ENCODE measurements at places on chromosomes 4 and X.

DNA sequence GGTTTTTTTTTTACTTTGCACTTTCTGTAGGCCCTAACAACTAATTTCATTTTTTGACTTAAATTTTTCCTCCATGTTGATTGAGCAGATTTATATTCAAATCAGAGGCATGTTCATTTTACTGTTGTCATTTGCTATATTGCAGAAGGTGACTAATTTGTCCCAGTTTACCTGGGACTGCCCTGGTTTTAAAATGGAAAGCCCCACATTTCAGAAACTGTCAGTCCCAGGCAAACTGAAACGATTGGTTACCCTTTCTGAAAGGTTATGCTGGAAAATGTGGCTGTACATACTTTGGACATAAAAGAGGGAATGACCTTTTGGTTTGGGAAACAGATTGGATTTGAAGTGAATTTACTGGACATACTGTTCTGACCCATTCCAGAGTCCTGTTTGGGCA is 160.0 kb downstream of the SPCS3 start:
- DNase-seq, result no peak

DNA sequence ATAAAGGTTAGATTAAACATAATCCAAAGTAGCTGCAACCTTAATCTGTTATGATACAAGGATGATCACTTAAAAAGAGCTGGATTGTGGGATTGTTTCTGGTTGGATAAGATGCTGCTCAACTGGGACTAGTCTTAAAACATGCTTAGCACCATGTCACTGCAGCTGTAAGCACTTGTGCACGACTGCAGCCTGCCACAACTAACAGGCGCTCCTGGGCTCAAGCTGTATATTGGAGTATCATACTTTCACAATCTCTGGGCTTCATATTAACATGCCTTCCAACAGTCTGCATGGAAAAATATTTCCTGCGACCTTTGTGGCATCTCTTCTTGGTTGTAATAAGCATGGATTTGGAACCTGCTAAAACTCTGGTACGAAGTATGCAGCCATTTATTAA is 493.0 kb upstream of the PITX2 start:
- no peak for DNase-seq

DNA sequence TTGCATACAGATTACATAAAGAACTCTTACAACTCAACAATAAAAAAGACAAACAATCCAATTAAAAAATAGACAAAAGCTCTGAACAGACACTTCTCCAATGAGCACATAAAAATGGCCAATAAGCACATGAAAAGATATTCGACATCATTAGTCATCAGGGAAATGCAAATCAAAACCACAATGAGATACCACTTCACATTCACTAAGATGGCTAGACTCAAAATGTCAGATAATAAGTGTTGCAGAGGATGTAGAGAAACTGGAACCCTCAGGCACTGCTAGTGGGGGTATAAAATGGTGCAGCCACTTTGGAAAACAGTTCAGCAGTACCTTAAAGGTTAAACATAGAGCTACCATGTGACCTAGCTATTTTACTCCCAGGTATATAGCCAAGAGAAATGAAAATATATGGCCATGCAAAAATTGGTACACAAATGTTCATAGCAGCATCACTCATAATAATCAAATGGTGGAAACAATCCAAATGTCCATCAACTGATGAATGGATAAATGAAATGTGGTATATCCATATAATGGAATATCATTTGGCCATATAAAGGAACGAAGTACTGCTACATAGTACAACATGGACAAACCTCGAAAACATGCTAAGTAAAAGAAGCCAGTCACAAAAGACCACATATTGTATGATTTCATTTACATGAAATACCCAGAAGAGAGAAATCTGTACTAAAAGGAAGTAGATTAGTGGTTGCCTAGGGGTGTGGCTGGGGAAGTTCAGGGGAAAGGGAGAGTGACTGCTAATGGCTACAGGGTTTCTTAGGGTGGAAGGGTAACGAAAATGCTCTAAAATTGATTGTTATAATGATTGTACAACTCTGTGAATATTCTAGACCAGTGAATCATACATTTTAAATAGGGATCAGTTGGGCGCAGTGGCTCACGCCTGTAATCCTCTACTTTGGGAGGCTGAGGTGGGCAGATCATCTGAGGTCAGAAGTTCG is 29.4 kb downstream of the SASH3 start:
- no peak for DNase-seq

DNA sequence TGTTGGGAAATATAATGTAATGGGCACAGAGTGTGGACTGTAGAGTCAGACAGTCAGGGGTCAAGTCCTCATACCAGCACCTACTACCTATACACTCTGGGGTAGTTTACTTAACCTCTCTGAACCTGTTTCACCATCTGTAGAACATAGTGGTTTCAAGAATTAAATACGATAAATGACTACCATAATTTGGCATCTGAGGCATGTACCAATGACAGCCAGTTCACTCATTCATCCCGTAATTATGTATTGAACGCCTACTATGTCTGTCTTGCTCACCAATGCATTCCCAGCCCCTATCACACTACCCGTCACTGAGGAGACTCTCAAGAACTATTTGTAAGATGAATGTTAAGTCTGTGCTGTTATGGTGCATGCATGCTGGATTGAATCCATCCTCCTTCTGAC is 2.0 kb upstream of the FGB start:
- DNase-seq, result no peak

DNA sequence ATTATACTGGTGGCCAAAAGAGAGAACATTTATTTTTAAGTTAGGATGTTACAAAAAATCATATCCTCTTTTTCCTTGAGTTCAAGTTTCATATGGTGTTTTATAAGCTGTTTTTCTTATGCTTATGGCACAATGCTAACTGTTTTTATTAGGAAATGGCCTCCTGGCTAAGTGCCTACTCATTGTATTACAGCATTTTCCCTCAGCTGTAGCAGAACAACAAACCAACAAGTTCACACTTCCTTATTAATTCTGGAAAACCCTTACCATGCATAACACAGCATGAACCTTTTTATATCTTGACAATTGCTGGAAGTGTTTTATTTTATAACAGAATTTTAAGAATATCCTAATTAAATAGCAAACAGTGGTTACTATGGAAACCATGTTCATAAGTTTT is 165.8 kb downstream of the GASK1B start:
- DNase-seq, result no peak

- DNase-seq, result no peak
These were observed 37.8 kb downstream of the TRMT44 start for GRCh38 chr4:8478371-8478770.

GRCh38 chr4:153408932-153409331 is 57.2 kb upstream of the TMEM131L start:
- DNase-seq, result no peak

- no peak for DNase-seq
These were observed 12.2 kb upstream of the MCF2 start for GRCh38 chrX:139720136-139720535.

DNA sequence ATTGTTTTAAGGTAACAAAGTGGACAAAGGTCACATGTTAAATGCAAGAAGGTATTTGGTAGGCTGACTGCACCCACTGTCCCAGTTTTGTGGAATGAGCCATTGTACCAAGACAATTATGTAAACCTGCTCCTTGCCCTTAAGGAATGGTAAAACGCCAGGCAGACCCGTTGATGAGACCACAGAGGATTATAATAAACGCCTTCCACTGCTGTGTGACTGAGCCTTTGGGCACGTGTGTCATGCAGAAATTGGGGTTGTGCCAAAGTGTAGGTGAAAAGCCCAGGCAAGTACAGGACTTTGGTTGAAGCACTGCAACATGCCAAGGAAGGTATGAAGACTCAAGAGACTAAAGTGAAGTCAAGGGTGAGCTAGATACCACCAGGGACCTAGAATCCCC is 59.7 kb downstream of the LRRC66 start:
- no peak for DNase-seq

GRCh38 chr4:177313263-177313662 is 3.6 kb downstream of the NEIL3 start:
- DNase-seq, result no peak

DNA sequence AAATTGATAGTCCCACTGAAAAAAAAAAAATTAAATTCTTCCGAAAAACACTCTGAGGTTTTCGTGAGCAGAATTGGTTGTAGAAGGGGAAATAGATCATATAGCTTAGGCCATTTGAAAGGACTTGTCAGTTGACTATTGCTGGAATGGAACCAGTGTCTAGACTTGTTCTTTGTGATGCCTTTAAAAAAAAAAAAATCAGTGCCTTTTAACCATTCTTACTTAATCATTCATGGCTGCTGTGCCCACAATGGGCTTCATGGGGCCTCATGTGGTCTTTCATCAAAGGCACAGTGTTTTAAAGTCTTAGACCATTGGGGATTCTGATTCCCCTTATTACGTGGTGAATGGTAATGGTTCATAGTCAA is 139.3 kb downstream of the AFF1 start:
- no peak for DNase-seq

DNA sequence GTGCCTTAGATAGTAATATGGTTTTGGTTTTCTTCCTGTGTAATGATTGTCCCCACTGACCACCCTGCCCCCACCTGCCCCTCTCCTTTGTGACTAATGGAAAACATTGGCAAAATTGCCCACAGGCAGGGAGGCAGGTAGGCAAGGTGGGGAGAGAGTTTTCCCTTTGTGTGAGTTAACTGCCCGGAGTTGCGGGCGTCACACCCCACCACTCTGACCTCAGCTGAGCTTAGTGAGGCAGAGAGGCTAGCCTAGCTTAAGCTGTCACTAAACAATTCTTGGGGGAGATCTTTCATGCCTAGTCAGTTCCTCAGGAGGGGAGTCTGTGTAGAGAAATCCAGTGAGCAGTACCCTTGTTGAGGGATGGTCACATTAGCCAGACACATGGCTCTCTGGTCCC is 245.3 kb downstream of the BCOR start:
- no peak for DNase-seq

DNA sequence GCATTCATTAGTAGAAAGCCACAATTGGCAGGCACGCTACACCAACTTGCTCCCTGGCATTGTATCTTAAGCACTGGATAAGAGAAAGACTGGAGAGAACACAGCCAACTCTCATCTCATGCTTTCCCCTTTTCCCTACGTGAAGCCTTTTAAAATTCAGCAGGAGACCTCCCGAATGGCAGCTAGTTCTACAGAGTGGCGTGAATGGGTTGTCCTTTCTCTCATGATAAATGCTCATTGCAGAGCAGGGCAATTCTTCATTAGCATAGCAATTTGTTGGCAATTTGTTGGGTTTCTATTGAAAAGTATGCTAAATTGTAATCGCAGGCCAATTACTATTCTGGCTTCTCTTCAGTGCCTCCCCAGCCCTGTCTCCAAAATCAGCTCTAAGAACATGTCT is 48.0 kb downstream of the SEPTIN11 start:
- DNase-seq, result no peak

- DNase-seq, result no peak
These were observed 156.2 kb upstream of the PPP1R2C start for GRCh38 chrX:42934020-42934726.

- DNase-seq, result no peak
These were observed 3.9 kb downstream of the SERTM2 start for GRCh38 chrX:111515298-111515697.

DNA sequence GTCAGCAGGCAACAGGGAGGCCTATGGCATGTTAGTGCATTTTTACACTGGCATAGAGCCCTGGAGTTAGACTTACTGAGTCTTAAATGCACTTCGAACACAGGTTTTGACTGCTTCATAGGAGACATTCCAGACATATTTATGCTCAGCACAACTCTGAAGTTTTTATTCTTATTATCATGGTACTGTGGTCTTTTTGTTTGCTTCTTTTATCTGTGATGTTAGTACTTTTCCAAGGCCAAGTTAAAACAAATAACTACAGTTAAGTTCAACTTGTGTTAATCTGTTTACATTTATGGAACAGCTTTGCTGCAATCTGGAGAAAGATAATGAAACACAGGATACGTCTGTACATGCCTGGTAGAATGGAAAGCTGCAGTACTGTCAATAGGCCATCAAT is 76.5 kb downstream of the COL4A5 start:
- no peak for DNase-seq

DNA sequence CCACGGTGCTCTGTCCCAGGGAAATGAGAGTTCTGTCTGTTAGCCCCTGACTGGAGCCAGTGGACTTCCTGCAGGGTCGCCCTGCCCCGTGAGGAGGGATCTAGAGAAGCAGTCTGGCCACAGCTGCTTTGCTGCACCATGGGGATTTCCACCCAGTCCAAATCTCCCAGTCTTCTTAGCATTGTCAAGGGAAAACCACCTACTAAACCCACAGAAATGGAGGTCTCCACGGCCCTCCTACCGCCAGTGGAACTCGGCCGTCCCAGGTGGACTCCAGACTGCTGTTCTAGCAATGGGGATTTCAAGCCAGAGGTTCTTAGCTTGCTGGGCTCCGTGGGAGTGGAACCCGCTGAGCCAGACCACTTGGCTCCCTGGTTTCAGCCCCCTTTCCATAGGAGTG is 133.3 kb upstream of the PCDH7 start:
- DNase-seq, result no peak

GRCh38 chr4:172055498-172055897 is 242.3 kb downstream of the GALNTL6 start:
- no peak for DNase-seq

DNA sequence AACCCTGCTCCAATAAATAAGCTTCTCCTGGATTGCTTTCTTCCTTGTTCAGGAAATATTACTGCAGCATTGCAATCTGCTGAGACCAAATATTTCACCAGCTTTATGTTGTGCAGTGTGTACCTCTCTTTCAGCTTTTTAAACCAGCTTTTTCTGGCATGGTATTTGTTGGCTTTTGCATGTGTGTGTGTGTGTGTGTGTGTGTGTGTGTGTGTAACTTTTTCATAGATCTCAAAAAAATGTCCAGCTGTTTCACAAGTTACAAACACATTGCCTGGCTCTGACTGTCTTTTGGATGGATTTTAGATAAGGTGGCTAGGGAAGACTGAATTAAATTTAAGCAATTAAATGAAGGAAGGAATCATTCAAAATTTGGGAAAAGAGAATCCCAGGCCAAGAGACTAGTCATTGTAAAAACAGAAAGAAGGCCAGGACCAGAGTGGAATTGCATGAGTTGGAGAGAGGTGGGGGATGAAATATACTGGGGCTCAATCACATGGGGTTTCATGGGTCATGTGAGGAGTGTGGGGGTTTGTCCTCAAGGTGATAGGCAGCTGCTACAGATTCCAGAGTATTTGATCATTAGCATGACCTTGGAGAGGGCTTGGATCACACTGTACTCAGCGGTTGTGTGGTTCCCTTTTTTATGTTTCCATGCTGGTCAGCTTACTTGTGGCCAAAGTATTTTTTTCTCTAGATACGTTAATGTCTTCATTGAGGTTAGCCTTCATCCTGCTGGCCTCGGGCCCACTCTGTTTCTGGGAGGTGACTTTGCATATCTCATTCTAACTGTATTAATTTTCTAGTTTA is 357.7 kb upstream of the BOD1L1 start:
- DNase-seq, result no peak

GRCh38 chrX:141176586-141177451 is at the start of gene LDOC1:
Gene LDOC1 (minus strand): TSS chrX:141177129. CDS start chrX:141177021, 108 bp downstream.
- peak; percentile 30 for DNase-seq
